A673 (cell line): ENCODE measurements at places on chromosomes 3 and 15. TPM values are rescaled to one million over a fixed set of nuclear protein-coding genes. Genes with fewer than 3 reads are reported as not detected.

Gene MORC1
- total RNA-seq = 0.68 and 0.88 TPM in 2 replicates

Gene NSUN3
- 12.3 and 15.6 TPM in 2 replicates for total RNA-seq

Gene KLHL40
- not detected in 2 replicates for total RNA-seq

Gene IQCF5
- not detected in 2 replicates for total RNA-seq

Gene SLC15A2
- total RNA-seq = 18.2 and 33.3 TPM in 2 replicates

Gene ATP10A
- not detected in 2 replicates for total RNA-seq

Gene CAV3
- not detected in 2 replicates for total RNA-seq

DNA sequence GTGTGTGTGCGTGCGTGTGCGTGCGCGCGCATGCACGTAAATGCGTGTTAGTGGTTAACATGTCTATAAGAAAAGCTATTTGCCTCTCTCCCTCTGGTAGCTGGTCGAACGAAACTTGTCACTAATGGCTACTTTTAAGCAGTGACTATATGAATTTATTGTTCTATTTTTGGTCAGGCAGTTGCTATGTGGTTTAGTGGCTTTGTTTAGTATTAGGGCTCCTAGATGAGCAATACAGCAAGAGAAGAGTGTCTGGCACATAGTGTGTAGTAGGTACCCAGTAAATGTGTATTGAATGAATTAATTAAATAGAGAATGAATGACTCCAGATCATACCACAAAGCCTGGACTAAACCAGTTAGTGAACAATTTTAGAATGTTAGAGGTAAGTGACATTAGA lies 171.6 kb downstream of the PPM1L start:
- no peak for DNase-seq

- no peak for DNase-seq
These were observed 201.2 kb downstream of the RPLP1 start for GRCh38 chr15:69653846-69654245.

DNA sequence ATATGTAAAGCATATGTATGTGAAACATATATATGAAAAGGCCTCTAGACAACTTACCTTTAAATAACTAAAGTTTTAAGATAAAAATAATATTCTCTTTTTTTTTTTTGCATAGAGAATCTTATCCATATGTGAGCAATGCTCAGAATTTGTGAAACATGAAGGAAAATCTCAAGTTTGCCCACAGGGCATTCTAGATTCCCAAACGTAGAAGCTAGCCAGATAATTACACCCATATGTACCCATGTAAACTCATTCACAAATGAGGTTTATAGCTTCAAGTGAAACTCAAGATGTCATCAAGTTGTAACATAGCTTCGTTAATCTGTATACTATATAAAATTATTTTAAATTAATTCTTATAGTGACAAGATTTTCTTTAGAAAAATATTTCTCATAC lies 537.3 kb upstream of the NR2F2 start:
- no peak for DNase-seq

DNA sequence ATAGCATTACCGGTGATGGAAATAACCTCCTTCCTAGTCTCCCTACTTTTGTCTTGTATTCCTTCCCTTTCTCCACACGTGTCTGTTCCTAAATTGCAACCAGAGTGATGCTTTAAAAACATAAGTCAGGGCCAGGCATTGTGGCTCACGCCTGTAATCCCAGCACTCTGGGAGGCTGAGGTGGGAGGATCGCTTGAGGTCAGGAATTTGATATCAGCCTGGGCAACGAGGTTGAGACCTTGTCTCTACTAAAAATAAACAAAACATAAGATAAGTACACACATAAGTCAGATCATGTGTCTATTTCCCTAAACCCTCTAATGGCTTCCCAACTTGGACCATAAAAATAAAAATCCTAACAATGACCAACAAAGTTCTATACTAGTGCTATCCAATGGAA lies 18.4 kb downstream of the ARMC8 start:
- DNase-seq = no peak

GRCh38 chr15:77487469-77487842 lies 66.8 kb downstream of the HMG20A start:
- DNase-seq = peak; percentile 21

DNA sequence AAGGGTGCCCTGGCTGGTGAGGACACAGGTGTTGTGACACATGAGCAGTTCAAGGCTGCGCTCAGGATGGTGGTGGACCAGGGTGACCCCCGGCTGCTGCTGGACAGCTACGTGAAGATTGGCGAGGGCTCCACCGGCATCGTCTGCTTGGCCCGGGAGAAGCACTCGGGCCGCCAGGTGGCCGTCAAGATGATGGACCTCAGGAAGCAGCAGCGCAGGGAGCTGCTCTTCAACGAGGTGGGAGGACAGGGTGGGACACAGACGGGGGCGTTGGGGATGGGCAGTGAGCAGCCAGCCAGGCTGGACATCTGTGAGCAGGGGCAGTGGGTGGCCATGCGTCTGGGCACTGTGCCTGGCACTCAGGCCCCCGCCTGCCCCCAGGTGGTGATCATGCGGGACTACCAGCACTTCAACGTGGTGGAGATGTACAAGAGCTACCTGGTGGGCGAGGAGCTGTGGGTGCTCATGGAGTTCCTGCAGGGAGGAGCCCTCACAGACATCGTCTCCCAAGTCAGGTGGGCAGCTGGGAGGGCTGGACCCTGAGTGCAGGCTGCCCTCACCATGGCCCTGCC lies 10.3 kb downstream of the ANKRD63 start:
- DNase-seq = no peak

GRCh38 chr15:32861174-32861573 lies 143.4 kb downstream of the GREM1 start:
- no peak for DNase-seq

- DNase-seq = no peak
These were observed 64.3 kb downstream of the OSTN start for GRCh38 chr3:191263365-191263764.

GRCh38 chr3:5442106-5442785 lies 254.7 kb downstream of the EDEM1 start:
- DNase-seq = no peak

DNA sequence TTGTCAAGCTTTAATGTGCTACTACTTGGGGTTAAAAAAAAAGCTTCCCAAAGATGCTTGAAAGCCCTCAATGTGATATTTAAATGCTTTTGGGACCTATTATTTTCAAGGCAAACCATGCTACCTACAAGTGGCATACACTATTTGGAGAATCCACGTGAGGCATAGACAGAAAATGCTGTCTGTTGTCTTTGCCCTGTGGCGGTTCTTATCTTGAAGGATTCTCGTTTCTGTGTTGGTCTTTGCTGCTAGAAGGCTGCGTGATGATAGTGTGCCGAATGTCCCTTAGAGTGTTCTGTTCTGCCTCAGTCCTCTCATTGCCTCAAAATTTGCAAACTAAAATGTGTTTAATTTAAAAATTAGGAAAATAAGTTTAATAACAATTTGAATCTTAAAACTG lies 356.2 kb upstream of the RARB start:
- no peak for DNase-seq

GRCh38 chr15:74209997-74210671 lies 7.5 kb upstream of the STRA6 start:
- no peak for DNase-seq

- DNase-seq = no peak
These were observed 144.8 kb downstream of the ARPP21 start for GRCh38 chr3:35784169-35784568.
